ENCODE measurements at places on chromosomes 3 and 15.

DNA sequence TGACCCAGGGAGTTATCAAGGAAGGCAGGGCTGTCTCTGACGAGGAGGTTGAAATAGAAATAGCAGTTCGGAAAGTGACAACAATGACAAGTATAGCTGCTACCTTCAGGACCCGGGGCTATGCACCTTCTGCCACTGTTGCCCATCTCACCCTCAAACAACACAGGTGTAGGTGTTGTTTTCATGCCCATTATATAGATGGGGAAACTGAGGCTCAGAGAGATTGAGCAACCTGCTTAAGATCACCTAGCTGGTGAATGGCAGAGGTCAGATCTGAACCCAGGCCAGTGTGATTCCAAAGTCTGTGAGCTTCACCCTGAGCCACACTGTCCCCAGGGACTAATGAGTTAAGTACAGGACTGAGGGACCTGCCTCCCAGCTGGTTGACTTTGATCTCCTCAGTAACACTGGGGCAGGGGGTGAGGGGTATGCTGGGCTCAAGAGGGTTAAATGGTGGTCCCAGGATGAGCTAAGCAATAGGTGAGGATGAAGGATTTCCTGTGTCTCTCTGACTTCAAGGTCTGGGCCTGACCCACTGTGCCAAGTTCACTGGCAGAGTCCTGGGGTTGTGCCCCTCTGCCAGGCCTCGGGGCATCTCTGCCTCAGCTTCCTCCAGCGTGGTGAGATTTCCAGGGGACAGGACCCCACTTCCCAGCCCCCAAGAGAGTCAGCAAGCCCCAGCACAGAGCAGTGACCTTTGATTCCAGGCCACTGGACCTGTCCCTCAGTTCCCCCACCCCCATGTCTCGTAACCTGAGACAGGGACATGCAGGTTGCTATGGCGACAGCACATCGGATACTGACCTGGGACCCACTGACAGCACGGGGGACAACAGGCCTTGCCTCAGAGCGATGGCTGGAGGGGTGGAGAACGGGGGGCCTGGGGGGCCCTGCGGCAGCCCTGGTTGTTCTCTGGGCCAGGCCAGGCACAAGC lies 35.0 kb downstream of the ATP2B2 start:
- no peak for DNase-seq

DNA sequence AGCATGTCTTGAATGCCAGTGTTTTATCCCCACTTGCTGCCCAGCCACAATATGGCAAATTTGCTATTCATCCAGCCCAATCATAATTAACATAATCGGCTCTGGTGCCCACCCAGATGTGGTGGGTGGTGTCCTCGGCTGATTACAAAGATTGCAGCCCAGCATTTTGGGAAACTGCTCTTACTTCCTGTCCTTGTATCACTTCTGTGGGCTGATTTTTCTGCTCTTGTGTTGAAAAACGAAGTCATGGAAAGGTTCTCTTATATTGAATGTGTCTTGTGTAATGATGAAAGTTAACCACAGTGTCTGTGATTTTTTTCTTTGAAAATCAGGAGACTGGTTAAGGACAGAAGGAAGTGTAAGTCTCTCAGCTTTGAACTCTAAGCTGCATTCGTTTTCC lies 141.7 kb downstream of the CACNA2D3 start:
- DNase-seq: no peak

DNA sequence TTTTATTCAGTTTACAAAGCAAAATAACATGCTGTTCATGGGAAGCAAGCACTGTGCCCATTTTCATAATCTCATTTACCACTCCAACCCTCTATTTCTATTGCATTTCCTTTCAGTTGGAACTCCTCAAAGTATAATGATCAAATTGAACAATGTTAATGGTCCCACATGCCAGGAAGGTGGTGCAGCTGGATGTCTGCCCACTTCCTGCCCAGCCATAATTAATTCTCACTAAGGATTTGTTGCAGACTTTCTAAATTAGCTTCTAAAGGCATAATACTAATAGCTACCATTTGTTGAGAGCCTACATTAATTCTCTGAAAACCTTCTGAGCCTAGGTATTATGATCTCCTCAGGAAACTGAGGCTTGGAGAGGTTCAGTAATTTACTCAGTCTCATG lies 316.1 kb upstream of the TPM1 start:
- no peak for DNase-seq

GRCh38 chr3:43152649-43153048 lies 46.8 kb upstream of the POMGNT2 start:
- DNase-seq: no peak

DNA sequence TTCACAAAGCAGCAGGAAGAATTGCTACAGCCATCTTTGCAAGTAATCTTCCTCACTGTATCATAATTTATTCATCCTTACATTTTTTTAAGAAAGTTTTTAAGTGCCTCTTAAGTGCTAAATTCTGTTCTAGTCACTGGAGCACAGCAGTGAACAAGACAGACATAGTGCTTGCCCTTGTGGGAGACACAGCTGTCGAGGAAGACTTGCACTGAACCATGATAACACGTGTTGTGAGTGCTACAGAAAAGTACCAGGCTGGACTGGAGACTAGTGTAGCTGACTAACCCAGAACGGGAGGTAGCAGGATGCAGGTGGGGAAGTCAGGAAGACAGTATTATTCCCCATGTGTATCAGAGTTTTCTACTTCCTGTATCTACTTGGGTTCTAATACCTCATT lies 300.6 kb downstream of the TBL1XR1 start:
- DNase-seq: no peak

DNA sequence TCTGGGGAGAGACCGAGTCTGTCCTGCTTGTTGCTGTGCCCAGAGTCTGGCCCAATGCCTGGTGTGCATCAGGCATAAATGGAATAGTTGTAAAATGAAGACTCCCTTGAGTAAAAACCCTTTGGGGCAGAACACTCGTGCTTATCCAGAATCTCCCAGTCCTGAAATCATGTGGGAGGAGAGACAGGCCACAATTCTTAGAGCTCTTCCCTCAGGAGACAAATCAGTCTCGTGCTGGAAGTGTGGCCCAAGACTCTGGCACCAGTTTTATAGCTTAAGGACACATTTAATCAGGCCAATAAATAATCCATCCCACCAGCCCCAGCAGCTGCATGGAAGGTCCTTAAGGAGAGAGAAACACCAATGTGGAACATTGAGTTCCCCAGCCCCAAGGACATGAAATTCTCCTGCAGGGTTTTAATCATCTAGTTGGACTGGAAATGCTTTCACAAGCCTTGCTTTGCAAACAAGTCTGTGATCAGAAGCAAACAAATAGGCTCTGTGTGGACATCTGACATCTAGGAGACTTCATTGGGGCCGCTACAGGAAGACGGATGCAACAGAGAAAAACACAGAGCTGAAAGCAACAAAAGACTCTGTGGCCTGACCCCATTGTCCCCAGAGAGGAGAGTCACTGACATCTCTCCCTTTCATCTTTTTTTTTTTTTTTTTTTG lies 70.4 kb downstream of the LSM3 start:
- no peak for DNase-seq

DNA sequence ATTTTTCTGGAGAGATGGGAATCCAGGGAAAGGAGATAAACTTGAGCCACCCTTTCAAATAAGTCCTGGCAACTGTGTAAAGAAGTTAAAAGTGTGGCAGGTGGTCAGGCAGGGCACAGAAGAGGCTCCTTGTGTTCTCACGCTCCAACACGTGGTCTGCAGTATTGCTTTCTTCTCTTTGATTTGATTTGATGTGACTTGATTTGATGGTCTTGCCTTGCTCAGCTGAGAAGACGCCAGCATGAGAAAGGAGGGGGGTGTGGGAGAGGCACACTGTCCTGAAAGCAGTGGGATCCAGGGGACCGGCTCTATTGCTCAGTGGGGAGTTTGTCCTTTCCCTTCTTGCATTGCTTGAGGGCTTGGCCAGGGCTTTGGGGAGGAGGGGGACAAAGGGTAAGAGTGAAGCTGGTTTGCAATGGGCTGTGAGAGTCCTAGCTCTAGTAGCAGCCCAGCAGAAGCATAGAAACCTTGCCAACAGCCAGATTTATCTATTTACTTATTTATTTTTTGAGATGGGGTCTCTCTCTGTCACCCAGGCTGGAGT lies 25.7 kb upstream of the NEO1 start:
- DNase-seq: no peak

DNA sequence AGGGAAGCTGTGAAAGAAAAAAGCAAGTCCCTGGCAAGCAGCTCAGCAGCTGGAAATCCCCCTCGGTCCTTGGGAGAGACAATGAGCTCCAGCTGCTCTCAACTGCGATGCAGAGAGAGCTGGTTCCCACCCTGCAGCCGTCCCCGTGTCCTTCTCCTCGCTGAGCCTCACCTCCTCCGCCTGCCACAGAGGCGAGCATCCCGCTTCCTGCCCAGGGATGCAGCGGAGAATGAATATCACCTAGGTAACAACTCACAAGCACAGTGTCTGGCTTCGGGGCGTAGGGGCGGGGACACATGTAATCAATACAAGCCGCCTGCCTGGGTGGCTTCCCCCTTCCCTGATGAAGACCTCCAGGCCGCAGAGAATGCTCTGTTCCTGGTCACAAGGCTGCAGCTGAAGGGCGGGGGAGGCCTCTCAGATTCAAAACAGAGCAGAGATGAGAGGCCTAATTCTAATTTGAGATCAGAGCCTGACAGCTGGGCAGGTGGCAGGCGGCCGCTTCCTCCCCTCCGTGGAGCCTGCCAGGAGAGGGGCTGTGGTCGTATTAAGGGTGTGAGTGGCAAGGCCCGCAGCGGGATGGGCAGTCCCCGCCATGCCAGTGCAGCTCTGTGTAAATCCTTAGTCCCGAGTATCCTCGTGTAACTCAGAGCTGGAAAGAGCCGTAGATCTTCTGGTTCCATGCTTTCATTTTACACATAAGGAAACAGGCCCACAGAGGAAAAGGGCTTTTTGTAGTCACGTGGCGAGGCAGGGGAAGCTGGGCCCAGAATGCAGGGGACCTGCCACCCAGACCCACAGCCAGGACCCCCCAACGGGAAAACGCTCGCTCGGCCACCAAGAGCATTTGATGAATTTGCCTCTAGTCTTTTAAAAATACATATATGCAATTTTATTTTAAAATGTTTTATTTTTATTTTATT lies 24.3 kb downstream of the ZDHHC19 start:
- DNase-seq: peak; percentile 39

Measured in CD4-positive, alpha-beta T cell treated with Interleukin-21 for 1 hour (primary cell).